Stimulated activated CD4-positive, alpha-beta T cell treated with anti-CD3 and anti-CD28 coated beads, Interleukin-1b, Interleukin-23, amount 100 ng/mL, for 1 hour (primary cell): ENCODE measurements at places on chromosomes 2 and 18.

DNA sequence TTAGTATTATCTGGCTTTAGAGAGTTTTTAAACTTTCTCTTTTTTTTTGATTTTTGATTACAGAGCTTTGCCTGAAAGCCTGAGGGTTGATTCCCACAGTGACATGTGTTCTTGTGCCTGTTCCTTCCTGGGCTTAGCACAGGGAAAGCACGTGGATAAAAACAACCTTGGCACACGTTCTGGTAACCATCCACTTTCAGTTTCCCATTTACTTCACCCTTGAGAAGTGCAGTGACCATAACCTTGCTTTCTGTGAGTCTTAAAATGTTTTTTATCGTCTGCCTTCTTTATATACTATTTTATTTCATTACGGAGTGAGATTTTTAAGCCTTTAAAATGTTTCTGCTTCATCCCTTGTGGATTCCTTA, 11.5 kb downstream of the CD226 start:
- no peak for DNase-seq

DNA sequence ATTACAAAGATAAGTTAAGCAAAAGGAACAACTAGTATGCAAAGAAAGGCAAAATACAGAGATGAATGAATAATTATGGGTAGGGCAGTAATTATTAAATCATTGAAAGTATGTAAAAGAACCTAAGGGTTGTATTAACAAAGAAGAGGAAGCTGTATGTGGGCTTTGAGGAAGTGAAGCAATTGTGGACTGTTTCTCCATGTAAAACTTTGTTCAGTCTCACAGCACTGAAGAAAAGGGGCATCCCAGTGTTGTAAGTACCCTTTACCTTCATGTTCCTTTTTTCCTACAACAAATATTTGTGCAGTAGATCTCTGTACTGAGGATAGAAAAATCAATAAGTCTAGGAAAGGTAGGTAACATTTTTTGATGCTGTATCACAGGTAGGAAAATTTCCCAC, 388.7 kb upstream of the NRP2 start:
- no peak for DNase-seq

DNA sequence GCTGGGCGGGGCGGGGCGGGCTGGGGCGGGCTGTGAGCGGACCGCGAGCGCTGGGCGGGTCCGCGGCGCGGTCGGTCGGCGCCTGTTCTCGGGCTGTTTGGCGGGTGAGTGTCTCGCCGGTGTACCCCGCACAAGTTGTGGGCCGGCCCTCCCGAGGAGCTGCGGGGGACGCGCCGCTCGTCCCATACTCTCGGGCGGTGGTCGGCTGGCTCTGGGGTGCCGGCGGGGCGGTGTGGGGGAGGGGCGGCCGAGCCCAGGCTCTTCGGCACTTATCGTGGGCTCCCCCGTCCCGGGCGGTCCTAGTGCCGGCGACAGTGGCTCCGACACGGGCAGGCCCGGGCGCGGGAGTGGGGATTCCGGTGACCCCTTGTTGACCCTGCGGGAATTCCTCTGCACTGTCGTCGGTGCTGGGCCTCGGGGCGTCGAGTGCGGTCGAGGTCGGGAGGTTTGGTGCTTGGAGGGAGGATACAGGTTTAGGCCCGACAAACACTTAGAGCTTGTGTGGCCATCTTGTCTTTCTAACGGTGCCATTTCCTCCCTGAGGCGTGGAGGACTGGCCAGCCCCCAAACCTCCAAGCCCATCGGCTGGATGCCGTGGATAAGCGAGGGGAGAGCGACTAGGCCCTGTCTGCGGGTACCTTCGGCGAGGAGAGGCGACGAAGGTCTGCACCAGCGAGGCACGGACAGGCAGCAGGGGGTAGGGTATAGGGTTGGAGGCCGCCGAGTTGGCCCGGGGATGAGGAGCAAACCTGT, at the start of gene SEPTIN2:
TSS of gene SEPTIN2 (plus strand) at position 47 of the 753 bp plus-strand sequence. CDS start 8,308 bp downstream, outside the sequence.
- DNase-seq, result peak; percentile 39

DNA sequence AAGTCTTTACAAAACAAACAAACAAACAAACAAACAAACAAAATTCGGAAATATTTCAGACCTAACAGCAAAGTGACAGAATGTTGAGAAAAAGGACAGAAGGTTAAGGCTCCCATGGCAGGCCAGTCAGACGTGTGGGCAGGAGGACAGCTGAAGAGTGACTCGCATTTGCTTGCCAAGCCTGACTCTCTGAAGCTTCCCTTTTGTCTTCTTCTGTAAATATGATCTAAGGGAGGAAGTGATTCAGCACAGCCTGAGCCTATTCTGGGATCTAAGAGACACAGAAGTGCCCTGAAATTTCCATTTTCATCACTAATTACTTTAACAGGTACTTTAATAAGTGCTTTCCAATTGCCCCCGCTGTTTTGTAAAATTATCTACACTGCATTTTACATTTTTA, 134.0 kb upstream of the LYPD1 start:
- no peak for DNase-seq

GRCh38 chr2:25936889-25937545, 45.3 kb downstream of the KIF3C start:
- DNase-seq, result no peak

- DNase-seq, result no peak
These were observed 41.6 kb downstream of the NPPC start for GRCh38 chr2:231884438-231885140.

DNA sequence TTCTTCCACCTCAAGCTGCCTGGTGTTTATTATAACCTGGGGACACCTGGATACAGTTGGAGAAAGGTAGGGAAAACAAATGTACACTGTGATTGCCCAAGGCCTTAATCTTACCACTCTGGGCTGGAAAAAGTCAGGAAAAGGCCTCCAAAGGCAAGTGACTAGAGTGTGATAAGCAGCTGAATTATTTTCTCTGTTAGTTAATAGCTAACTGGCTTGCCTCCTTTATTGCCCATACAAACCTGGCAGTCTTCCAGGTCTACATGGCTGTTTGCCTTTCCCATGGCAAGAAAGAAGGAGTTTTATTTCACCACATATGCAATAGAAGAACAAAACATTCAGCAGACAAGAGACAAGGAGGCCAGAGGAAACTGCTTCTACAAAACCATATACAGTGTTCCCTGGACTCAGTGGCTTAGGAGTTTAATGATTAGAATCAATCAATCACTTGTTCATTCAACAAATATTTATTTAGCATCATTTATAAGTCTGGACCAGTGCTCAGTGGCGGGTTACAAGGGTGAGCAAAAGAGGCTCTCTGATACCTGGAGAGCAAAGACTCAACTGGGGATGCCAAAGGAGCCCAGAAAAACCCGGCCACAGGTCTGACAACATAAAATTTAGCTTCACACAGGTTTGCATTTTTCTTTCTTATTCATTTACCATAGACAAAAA, 27.5 kb upstream of the SUCLG1 start:
- DNase-seq, result no peak

- DNase-seq, result no peak
These were observed 22.1 kb downstream of the CENPA start for GRCh38 chr2:26807788-26808460.

GRCh38 chr2:124668161-124668560, 643.1 kb downstream of the CNTNAP5 start:
- DNase-seq, result no peak

DNA sequence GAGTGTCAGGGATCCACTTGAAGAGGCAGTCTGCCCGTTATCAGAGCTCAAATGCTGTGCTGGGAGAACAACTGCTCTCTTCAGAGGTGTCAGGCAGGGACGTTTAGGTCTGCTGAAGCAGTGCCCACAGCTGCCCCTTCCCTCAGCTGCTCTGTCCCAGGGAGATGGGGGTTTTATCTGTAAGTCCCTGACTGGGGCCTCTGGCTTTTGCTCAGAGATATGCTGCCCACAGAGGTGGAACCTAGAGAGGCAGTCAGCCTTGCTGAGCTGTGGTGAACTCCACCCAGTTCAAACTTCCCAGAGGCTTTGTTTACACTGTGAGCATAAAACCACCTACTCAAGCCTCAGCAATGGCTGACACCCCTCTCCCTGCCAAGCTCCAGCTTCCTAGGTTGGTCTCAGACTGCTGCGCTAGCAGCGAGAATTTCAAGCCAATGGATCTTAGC, 38.1 kb downstream of the PLEK start:
- no peak for DNase-seq

- DNase-seq, result no peak
These were observed 245.9 kb downstream of the METTL4 start for GRCh38 chr18:2325308-2325849.

DNA sequence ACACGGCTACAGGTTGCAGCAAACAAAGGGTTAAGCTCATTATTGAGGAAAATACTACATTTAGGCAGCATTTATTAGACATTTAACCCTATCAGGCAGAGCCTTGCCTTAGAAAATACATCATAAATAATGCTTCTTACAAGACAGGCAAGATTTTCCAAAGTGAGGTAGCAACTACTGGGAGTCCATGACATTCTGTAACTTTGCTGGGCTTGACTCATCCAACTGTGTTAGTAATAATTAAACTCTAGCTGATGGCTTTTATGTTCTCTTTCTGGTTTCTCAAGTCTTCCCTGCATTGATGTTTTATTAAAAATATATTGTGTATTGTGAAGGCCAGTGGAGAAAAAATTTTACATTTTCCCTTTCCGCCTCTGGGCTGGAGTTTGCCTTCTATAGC, 291.3 kb downstream of the AFF3 start:
- no peak for DNase-seq

DNA sequence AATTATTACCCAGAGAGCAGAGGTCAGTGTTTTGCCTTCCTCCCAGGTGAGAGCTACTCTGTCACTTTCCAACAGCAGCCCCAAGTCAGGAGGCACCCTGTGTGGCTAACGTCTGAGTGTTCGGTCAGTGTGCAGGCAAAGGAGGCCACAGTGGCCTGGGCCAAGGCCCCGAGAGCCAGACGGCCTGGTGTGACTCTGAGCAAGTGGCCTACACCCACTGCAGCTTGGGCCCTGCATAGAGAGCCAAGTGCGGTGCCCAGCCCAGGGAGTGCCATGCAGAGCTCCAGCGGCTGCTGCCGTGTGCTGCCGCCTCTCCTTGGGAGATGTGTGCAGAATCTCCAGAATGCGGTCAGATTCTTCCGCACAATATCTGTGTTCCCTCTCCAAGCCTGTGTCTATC, 70.4 kb downstream of the GNAL start:
- DNase-seq, result no peak

DNA sequence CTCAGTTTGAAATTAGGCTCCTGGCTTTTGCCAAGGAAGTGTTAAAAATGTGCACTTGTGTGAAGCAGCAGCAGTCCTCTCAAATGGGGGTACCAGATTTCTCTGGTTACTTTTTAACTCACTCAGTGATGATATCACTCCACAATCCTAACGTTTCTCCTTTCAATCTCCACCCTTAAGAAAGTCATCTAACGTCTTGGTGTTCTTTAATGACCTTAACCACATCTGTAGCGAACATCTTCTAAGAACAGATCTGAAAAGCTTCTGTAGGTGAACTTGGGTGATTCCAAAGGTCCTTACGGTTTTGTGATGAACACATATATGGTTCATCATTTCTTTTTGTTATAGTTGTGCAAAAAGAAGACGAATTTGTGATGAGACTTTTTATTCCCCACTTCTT, 73.2 kb downstream of the DOCK10 start:
- no peak for DNase-seq

GRCh38 chr2:197247083-197247482, 63.5 kb downstream of the ANKRD44 start:
- DNase-seq, result no peak

DNA sequence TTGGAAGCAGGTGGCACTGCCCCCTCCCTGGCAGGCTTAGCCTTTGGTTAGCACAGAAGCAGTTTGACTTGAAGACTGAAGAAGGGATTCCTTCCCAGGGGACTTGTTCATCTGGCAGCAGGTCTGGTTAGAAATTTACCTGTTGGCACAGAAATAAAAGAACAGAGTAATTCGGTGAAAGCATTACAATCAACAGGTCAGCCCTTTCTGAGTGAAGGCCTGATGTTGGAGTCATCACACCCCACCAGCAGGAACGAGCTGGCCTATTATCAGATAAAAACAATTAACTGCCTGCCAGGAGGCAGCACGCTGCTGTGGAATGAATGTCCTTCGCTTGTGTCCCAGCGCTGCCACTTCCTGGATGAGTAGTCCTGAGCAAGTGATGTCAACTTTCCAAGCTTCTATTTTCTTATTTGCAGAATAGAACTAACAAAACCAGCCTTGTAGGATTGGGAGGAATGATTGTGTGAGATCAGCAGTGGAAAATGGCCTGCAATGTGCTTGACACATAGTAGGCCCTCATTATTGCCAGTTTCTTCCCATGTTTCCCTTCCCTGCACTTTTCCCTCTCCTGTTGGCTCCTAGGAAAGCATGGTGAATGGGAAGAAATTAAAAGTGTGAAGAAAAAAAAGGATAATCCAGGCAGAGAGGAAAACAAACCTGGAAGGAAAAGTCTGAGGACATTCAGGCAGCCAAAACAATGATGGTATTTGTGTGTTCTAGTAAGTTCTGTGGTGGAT, 29.0 kb downstream of the LGALSL start:
- DNase-seq, result no peak

DNA sequence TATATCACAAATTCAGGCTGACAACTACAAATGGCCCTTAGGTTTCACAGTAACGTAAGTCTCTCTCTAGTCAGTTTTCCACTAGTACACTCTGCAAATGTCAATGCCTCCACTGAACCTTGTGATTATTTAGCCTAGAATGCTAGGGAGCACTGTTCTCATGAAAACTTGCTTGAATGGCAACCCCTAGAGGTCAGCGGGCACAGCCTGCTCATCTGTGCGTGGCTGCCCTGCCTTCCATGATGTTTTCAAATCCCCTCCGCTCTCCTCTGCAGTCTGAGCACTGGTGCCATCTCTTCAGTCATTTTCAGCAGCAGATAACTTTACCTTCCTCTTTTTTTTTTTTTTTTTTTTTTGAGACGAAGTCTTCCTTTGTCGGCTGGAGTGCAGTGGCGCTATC, 84.1 kb upstream of the GULP1 start:
- DNase-seq, result no peak

DNA sequence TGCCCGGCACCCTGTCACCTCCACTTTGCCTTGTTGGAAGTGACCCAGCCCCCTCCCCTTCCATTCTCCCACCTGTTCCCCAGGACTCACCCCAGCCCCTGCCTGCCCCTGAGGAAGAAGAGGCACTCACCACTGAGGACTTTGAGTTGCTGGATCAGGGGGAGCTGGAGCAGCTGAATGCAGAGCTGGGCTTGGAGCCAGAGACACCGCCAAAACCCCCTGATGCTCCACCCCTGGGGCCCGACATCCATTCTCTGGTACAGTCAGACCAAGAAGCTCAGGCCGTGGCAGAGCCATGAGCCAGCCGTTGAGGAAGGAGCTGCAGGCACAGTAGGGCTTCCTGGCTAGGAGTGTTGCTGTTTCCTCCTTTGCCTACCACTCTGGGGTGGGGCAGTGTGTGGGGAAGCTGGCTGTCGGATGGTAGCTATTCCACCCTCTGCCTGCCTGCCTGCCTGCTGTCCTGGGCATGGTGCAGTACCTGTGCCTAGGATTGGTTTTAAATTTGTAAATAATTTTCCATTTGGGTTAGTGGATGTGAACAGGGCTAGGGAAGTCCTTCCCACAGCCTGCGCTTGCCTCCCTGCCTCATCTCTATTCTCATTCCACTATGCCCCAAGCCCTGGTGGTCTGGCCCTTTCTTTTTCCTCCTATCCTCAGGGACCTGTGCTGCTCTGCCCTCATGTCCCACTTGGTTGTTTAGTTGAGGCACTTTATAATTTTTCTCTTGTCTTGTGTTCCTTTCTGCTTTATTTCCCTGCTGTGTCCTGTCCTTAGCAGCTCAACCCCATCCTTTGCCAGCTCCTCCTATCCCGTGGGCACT, 4.5 kb downstream of the RETREG2 start:
- DNase-seq, result no peak
